GM23248 (cell line): ENCODE measurements at places on chromosomes 2 and 18.

GRCh38 chr2:107645586-107645985 is 181.1 kb upstream of the RGPD4 start:
- DNase-seq = no peak

DNA sequence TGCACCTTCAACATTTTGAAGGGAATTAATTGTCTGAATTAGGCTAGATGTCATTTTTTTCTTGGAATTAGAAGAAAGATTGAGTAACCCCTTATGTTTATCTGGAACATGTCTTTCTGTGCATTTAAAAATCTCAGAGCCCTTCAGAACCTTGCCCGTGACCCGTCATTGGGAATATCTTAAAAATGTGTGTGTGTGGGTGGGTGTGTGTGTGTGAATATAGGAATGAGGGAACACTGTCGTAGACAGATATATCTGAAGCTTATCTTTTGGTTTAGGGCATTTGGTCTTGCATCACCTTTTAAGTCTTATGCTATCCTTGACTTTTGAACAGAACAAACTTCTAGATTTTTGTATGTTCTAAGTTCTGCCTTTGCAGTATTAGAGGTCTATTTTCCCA is 13.5 kb upstream of the IL1RL1 start:
- no peak for DNase-seq

DNA sequence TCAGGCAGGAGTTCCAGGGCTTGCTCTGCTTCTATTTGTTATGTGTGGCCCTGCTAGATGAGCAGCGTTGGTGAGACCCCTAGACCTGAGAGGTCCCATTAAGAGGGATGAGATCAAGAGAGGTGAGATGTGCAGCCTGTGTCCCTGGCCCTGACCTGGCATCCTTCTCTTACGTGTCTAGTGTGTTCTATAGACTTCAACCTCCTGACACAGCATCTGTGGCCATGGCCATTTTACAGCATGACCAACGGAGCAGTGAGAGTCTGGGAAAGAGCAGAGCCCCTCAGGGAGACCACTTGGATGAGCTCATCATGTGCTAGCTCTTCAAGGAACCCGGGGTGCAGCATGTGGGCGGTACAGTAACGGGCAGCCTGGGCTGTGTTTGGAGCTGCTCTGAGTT is 32.7 kb upstream of the ASPRV1 start:
- no peak for DNase-seq

GRCh38 chr2:71884303-71885042 is 263.2 kb downstream of the CYP26B1 start:
- peak; percentile 61 for DNase-seq

GRCh38 chr2:28991021-28991420 is 9.9 kb downstream of the TOGARAM2 start:
- peak; percentile 69 for DNase-seq

DNA sequence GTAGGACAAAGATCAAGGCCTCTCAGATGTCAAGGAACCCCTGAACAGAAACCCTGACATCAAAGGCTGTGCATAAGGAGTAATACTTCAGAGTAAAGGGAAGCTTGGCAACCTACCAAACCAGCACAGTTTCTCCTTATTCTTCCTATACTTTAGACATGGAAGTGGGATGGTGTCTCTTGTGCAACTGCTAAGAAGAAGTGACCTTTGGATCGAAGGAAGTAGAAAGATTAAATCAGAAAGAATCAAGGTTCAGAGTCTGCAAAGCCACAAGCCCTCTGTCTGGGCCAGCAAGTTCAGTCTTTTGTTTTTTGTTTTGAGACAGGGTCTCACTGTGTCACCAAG is 66.2 kb upstream of the SLC39A10 start:
- peak; percentile 7 for DNase-seq

GRCh38 chr18:36130039-36130831 is 536 bp downstream of the ELP2 start:
- peak; percentile 23 for DNase-seq

GRCh38 chr2:10406016-10406415 is 42.1 kb downstream of the ODC1 start:
- DNase-seq = peak; percentile 77

- DNase-seq = no peak
These were observed 72.9 kb downstream of the BIN1 start for GRCh38 chr2:127034051-127034450.

- DNase-seq = peak; percentile 75
These were observed 37.8 kb upstream of the MRPL19 start for GRCh38 chr2:75608684-75609333.

DNA sequence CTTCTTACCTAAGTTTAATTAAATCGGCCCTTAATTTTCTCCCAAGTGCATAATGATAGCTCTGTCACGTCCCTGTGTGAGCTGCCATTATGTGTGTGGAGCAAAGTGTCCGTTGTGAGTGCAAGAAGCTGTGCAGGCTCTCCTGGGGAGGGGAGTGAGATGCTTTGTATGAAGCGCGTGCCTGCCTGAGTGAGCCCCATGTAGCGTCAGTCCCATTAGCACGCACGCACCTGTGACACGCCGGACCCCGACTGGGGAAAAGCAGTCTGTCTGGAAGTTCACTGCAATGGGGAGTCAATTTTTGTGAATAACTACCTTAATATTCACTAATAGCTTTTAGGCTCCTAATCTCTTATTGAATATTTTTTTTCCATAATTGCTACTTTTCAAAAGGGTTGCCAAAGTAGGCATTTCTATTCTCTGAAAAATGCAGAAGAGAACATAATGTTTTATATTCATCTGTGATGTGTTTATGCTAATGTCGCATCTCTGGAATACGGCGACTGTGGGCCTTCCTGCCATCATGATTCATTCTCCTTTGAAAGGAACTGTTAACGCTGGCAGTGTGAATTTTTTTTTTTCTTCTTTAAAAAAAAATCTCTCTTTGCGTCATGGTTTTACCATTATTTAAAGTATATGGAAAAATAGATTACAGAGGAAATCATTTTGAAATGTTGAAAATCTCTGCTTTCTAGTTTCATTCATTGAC is 157.7 kb downstream of the COL4A4 start:
- DNase-seq = no peak

DNA sequence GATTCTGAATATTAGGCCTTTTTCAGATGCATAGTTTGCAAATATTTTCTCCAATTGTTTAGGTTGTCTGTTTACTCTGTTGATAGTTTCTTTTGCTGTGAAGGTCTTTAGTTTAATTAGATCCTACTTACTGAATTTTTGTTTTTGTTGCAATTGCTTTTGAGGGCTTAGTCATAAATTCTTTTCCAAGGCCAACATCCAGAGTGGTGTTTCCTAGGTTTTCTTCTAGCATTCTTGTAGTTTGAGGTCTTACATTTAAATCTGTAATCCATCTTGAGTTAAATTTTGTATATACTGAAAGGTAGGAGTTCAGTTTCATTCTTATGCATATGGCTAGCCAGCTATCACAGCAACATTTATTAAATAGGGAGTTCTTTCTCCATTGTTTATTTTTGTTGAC is 404.8 kb downstream of the LNPK start:
- DNase-seq = peak; percentile 42

GRCh38 chr2:98895901-98896300 is 40.1 kb downstream of the CRACDL start:
- DNase-seq = no peak

GRCh38 chr18:38768504-38768903 is 1202.9 kb upstream of the CELF4 start:
- DNase-seq = no peak

GRCh38 chr2:101153077-101153707 is 2.0 kb upstream of the TBC1D8 start:
- DNase-seq = no peak

DNA sequence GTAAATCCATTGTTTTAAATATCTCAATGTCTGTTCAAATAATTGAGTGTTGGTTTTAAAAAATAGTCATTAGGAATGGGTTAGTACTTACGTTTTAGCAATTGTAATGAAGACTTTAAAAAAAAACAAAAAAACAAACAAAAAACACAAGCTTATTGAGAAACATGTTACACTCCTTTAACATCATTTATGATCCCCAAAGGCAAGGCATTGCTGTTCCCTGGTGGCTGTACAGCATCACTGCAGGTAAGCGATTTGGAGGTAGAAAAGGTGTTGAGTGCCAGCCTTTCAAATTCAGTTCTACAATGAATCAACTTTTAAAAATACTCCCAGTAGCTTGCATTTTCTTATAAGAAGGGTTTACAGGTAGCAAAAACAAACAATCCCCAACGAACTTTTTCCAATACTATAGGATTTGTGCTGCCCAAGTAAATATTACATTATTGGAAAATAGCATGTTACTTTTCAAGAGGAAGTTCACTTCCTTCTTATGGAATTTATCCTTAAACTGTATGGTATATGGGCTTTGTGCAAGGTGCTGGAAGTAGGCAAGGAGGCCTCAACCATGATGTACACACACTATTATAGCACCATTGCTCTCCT is 27.5 kb downstream of the CNRIP1 start:
- DNase-seq = peak; percentile 50

DNA sequence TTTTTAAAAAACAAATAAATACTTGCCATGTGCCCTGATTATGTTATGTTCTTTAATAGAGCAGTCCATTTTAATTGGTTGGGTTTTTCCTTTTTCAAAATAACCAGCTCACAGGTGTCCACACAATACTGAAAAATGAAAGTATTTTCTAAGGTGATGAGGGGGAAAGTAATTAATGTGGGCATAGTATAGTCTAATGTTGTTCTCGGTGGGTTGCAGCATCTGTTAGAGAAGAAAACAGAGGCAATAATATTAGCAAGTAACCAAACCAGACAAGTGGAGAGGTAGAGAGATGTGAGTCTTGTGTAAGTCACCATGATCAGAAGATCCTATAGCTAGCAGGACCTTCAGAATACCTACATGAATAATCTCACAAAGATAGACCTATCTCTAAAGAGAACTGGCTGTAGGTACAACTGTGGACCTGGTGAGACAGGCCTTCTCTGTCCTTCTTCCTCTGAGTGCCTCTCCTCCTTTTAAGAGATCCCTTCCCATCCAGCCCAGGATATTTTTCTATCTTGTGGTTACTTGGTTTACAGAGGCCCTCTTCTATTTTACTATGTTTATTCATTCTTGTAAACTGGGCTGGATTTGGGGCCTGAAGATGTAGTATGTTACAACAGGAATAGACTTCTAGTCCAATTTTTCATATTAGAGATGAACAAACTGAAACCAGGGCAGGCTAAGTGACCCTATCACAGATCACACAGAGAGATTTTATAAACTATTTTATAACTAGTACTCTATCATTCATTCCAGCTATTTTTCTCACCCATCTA is 67.1 kb upstream of the MSTN start:
- DNase-seq = no peak

DNA sequence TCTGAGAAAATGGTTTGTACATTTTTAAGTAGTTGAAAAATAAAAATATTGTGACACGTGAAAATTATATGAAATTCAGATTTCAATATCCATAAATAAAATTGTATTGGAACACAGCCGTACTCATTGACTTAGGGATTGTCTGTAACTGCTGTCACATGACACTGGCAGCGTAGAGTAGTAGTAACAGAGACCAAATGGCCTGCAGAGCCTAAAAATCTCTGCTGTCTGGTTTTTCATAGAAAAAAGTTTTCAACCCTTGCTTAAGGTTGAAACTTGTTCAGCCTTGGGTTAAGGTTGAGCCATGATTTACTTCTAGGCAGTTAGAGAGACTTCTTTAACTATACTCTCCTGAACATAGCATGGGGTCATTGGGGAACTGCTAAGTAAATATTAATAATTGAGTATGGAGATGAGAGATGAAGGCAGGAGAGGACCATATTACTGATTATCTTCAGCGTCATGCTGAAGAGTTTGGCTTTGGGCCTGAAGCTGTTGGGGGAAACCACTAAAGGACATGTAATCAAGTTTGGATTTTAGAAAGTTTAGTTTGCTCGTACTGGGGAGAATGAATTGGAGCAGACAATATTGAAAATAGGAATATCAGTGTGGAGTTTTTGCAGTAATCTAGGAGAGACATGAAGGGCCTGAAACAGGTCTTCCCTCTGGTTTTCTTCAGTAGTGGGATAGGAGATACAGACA is 16.2 kb downstream of the EML4 start:
- peak; percentile 41 for DNase-seq

DNA sequence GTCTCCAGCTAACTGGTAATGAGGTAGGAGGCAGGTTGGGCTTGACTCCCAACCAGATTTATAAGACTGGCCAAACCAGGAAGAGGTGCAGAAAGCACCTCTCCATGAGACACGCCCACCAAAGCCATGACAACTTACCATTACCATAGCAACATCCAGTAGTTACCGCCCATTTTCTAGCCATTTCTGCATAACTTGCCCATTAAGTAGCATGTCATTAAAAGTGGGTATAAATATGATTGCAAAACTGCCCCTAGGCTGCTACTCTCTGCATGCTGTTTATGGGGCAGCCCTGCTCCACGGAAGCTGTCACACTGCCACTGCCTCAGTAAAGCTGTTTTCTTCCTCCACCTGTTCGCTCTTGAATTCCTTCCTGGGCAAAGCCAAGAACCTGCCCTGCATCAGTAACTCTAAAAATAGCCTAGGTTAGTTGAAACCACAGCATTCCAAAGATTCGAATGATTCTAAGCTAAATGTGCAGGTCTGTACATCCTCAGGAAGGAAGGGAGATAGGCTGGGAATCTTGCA is 131.9 kb downstream of the ATL2 start:
- peak; percentile 13 for DNase-seq

DNA sequence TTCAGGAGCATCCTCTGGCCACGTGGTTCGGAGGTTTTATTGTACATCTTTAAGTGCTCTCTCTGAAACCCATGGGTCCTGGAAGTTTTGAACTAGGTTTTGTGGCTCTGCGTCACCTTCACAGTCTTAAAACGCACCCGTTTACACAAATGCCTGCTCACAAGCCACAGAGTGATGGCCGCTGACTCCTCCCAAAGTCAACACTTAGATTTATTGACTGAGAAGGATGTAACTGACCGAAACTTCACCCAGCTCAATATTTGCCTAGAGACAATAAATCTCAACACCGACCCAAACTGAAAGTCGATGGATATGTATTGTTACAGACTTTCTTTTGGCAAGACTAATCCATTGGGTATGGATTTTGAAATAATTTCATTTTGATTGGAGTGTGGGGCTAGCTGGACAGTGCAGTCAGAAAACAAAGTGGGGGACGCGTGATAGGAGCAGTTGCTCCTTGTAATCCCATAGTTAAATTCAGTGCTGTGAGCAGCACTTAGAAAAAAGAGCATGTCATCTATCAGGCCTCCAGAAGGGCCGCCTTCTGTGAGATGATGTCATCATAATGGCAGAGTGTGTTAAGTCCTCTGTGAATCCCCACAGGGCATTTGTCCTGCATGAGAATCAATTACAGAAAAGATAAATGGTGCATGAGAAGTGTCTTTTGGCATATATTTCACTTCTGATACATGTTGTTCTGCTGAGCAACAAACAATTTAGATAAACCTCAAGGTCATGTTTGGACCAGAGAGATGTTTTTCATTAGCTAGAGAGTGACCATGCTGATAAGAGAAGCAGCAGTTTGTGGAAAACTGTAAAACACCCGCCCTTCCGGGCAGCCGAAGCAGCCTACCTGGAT is 183.7 kb downstream of the INO80D start:
- DNase-seq = peak; percentile 37

DNA sequence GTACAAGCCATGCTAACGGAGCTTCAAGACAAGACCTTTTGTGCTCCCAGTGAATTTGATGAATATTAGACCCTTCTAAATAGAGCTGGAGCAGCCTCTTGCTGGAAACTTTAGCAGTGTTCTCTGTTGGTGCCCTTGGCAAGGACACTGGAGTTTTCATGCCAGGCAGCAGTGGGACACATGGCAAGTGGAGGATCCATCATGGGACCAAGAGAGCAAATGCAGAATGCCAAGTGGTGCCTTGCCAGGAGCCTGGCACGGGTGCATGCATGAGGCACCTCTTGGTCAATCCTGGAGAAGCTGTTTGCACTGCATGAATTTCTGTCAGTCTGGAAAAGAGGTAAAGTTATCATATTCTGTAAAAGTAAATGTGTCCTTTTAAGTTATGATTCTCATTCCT is 59.1 kb downstream of the NETO1 start:
- DNase-seq = no peak

GRCh38 chr2:71001981-71002570 is 7.4 kb upstream of the TEX261 start:
- DNase-seq = no peak
